K562 (cell line): ENCODE measurements at places on chromosomes 7 and 10. TPM values are rescaled to one million over a fixed set of nuclear protein-coding genes. Genes with fewer than 3 reads are reported as not detected.

Gene PRSS37
- not detected in 2 replicates for polyA plus RNA-seq

Gene CCM2
- polyA plus RNA-seq: 29.3 and 36.1 TPM in 2 replicates

Gene CTAGE15
- 0.22 TPM in 1 of 2 replicates, not detected in the other for polyA plus RNA-seq

Gene FOXP2
- polyA plus RNA-seq: not detected in 2 replicates

Gene PVRIG
- polyA plus RNA-seq: 0.16 TPM in 1 of 2 replicates, not detected in the other

Gene IFIT2
- polyA plus RNA-seq: 0.09 TPM in 1 of 2 replicates, not detected in the other

DNA sequence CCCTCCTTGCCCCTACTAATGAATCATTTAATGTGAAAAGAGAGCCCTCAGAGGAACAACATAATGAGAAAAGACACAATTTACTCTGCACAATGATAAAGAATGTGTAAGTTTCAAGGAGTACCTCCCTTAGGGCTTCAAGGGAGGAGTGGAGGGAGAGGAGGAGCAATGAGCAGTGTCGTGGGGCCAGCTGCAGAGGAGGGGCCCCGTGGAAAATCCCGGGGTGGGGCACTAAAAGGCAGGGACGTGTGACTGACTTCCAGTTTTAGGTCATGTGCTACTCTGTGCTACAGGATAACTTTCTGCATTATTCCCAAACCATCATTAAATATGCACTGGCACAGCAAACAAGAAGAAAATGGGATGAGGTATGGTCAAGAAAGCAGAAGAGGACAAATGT, 108.1 kb downstream of the ANLN start:
- DNase-seq: no peak

GRCh38 chr10:804191-804781, 114.8 kb upstream of the DIP2C start:
- DNase-seq: no peak

- DNase-seq: no peak
These were observed 58.6 kb downstream of the AUTS2 start for GRCh38 chr7:69656890-69657289.

GRCh38 chr10:8336629-8337331, 282.3 kb downstream of the GATA3 start:
- no peak for DNase-seq

- DNase-seq: peak; percentile 60
These were observed 151.5 kb downstream of the ANK3 start for GRCh38 chr10:60237977-60238758.

GRCh38 chr7:158531661-158532060, 56.0 kb downstream of the PTPRN2 start:
- DNase-seq: no peak

DNA sequence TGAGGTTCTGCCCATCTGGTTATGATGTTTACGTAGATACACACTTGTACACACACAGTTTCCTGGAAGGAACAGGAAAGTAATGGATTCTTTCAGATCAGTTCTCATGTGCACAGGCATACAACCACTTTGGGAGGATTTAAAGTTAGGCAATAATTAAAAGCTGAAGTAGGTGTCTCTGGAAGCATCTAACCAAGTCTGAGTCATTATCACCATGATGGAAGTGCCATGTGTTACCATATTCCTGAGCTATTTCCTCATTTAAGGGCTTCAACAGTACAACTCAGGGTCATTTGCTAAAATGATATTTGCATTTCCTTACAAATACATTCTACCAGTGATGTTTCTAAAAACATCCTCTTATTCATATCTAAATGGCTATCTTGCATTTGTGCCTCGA, 41.4 kb upstream of the BET1 start:
- DNase-seq: no peak

DNA sequence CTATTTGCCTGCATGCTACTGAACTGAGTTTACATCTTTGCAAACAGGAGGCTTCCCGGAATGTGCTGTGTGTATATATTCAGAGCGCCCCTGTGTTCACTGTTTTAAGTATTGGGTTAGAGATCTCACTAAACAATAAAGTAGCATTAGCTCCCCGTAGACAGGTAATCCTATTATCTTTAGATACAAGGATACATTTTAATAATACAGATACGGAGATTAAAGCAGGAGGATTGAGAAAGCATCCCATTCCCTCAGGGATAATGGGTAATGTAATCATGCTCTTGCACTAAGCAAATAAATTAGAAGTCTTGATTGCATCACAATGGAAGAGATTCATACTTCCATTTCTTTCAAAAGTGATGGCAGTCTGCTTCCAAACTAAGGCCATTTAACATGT, 809.0 kb downstream of the NRG3 start:
- DNase-seq: no peak

DNA sequence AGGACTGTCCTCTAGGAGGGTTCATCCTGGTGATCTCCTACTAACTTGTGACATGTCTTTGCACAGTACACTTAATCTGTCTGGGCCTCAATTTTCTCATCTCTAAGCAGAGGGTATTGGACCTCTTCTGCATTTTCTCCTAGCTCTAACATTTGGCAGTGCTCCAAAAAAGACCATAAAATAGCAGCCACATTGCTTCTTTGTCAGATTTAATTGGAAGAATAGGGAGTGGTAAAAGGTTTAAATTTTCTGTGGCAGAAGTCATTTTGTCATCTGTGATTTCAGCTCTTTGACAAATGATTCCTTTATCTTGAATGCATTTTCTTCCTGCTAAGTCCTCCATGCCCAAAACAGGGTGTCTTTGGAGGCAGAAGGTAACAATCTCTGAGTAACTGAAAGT, 289.9 kb upstream of the LRGUK start:
- no peak for DNase-seq

DNA sequence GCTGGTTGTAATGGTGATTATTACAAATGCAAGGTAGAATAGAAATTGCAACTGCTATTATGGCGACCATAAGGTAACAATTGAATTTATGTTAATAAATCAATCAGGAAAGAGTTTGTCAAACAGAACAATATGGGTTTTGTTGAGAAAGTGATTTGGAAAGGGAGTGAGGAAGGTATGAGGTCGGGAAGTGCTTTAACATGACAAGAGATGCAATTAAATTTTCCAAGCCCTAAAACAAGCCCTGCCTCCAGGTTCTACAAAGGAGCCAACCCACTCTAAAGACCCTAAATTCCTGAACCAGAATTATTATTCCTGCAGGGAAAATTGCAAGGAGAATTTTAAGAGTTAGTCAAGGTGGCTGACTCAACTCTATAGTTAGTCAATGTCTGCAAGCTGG, 363.7 kb downstream of the BMPER start:
- DNase-seq: no peak
